Cardiac fibroblast (primary cell): ENCODE measurements at places on chromosomes 12 and 14.

DNA sequence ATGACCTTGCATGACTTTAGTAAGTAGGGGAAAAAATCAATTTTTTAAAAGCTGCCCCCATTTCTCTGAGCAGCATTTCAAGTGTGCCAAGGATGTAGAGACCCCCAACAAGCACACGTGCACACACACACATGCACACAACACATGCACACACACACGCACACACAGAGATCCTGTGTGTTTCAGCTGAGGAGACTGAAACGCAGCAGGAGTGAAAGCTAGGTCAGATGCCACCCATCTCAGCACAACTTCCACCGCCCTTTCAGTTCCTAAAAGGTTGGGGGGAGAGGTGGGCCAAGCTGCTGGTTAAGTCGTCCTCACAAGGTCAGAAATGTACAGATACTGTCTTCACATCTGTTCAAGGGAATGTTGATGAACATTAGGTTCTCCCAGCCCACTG lies 13.9 kb downstream of the MYL2 start:
- no peak for DNase-seq

DNA sequence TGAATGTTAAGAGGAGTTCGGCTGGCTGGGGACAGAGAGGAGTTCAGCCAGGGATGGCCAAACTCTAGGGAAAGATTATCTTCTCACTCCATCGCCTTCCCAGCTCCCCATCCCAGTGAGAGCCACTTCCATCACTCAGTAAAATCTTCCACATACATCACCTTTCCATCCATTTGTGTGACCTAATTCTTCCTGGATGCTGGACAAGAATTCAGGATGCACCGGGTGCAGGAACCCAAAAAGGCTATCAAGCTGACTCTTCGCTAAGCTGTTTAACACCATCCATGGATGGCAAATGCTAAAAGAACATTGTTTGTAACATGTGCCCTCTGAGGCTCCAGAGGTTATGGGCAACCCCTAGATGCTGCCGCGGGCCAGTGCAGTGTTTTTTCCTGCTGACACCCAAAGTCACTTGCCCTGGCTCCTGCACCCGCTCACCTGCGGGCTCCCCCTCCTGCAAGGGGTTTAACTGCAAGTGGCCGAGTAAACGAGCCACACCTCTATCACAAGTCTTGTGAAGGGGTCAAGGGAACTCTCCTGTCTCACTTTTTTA lies 216.0 kb upstream of the NPAS3 start:
- no peak for DNase-seq

GRCh38 chr14:37170237-37170636 lies 2.2 kb downstream of the SLC25A21 start:
- no peak for DNase-seq

- no peak for DNase-seq
These were observed 232.6 kb downstream of the EFCAB11 start for GRCh38 chr14:89721956-89722355.

DNA sequence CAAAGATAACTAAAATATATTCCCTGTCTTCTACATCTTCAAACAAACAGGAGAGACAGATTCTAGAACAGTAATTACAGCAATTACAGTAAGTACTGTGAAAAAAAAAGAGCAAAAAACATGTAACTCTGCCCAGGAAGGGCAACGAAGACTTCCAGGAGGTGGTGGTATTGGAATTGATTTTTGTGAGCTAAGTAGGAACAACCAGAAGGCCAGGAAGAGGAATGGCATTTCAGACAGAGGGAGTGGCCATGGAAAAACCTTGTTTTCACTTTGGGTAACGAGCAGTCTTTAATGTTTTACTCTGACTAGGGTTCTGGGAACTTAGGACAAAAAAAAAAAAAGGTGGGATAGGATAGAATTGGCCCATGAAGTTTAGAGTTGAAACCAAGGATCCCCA lies 196.3 kb upstream of the PLEKHG7 start:
- DNase-seq = peak; percentile 16

DNA sequence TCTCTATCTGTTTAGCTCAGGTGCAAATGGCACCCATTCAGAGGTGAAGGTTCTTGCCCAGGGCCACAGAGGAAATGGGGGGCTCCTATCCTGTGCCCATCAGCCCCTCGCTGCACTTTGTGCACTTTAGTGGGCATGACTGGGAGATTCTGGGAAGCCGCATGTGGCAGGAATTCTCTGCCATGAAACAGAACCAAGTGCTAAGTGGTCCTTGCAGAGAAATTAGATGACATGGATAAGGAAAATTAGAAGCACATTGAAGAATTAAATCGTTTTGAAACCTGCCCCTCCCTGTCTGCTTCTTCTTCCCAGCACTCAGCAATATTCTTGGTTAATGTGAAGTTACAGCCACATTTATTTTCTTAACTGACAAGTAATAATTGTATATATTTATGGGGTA lies 185.2 kb upstream of the RTL1 start:
- DNase-seq = no peak

DNA sequence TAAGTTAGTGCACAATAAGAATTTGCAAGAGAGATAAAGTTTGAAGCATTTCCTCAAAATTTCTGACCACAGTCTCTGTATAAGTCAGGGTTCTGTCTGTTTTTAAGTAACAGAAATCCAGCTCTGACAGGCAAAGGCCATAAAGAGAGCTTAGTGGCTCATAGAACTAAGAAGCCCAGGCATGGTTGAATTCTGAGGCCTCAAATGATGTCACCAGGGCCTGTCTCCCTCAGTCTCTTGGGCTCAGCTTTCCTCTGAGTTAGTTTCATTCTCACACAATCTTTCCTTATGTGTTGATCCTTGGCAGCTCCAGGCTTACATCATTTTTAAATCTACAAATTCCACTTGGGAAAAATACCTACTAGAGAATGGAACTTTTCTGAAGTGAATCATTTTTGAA lies 173.4 kb upstream of the ATP2B1 start:
- peak; percentile 27 for DNase-seq

DNA sequence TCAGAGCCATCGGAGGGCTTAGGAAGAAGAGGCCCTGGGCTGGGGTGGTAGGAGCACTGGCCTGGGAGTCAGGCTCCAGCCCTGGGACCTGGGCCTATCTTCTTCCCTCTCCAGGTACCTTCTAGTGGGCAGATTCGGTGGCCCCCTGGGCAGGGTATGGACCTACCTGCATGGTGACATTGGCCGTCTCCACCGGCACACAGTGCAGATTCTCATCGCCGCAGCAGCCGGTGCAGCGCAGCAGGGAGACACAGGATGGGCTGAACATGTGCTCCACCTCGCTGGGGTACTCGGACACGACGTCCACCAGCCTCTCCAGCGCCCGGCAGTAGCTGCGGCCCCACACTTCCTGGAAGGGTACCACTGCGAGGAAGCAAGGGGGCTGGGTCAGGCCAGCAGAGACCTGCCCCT lies 6.2 kb downstream of the PGF start:
- DNase-seq = no peak
